Left lung (tissue), 14 donors: ENCODE measurements at places on chromosomes 13 and 19. TPM values are rescaled to one million over a fixed set of nuclear protein-coding genes. Genes with fewer than 3 reads are reported as not detected.

Gene LILRB3
- total RNA-seq, result 90.8 TPM

Gene NPAS1
- total RNA-seq, result 0.50 TPM

Gene SELENOV
- total RNA-seq, result not detected

Gene SMIM44
- total RNA-seq, result not detected

- H3K27ac ChIP-seq, result no peak overlapping the region
- H3K4me3 ChIP-seq, result no peak overlapping the region
- H3K27me3 ChIP-seq, result no peaks in the 10 kb centered on the region
- DNase-seq, result no peak
- H3K36me3 ChIP-seq, result no peaks in the 10 kb centered on the region
- H3K4me1 ChIP-seq, result no peaks in the 10 kb centered on the region
These were observed 46.9 kb upstream of the SLITRK1 start for GRCh38 chr13:83929157-83929556.

DNA sequence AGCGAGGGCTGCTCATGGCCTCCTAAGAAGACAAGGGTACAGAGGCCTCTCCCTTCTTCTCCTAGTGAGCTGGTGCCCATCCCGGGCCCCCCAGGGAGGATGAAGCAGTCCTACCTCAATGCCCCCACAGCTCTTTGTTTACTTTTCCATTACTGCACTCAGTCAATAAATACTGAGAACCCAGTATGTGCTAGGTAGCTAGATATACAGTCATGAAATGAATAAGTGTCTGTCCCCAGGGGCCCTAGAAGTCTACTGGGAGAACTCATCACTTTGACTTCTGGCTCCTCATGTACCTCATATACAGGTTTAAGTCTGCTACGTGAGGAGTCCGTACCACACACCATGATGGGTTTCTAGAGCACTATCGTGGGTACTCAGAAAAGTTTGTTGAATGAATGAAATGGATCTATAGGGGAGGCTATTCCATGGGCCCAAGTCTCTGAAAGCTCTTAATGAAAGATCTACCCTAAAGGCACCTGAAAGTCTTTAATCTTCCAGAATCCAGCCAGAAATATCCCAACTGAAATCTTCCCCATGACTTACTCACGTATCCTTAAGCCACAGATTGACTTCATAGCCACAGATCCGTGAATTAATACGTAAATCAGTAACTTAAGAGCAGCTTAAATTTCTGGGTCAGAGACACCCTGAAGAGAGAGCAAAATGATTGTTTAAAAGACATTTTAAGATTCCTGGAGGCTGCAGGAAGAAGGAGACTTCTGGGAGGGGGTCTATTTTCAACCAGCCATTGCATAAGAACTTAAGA is 51.6 kb upstream of the POMP start:
- no peak overlapping the region for H3K27ac ChIP-seq
- H3K4me3 ChIP-seq, result no peak overlapping the region
- DNase-seq, result no peak
- no peaks in the 10 kb centered on the region for H3K27me3 ChIP-seq

DNA sequence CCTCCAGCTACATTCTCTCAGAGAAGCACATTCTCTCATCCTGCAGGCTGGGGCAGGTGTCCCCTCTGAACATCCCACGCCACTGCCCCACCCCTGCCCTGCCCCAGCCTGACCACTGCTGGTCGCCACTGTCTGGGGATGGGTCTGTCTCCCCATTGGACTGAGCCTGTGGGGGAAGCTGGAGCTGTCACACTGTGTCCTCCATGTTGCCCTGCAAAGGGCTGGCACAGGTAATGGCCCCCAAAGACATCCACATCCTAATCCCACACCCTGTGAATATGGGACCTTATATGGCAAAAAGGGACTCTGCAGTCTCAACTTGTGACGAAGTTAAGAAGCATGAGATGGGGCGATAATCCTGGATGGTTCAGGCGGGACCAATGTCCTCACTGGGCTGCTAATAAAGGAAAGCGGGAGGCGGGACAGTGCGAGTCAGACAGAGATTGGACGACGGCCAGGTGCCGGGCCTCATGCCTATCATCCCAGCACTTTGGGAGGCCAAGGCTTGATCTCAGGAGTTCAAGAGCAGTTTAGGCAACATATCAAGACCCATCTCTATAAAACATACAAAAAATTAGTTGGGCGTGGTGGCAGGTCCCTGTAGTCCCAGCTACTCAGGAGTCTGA is 9.1 kb downstream of the AP2S1 start:
- peaks cover 17% of the 10 kb centered on the region for H3K4me1 ChIP-seq
- DNase-seq, result peak; percentile 39
- H3K4me3 ChIP-seq, result no peak overlapping the region
- no peaks in the 10 kb centered on the region for H3K27me3 ChIP-seq
- peaks cover 81% of the 10 kb centered on the region for H3K36me3 ChIP-seq

- DNase-seq, result no peak
- no peaks in the 10 kb centered on the region for H3K27me3 ChIP-seq
- H3K4me3 ChIP-seq, result no peak overlapping the region
- H3K27ac ChIP-seq, result no peak overlapping the region
These were observed 15.7 kb downstream of the TYK2 start for GRCh38 chr19:10364644-10365043.

DNA sequence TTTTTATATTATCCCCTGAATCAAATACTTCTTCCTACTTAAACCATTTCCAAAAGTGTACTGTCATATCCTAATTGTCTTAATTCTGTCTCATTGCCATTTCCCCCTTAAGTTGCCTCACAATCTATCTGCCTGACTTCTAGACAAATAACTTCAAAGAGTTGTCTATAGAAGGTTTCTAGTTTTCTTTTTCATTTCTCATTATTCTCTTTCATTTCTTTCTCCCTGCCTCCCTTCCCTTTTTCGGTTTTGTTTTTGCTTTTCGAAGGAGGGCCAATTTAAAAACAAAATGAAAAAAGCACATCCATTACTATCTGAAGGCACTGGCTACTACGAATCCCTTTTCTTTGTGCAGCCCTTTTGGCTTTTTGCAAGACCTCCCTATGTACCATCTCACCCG is 367.2 kb downstream of the DNAJC15 start:
- H3K4me1 ChIP-seq, result no peaks in the 10 kb centered on the region
- H3K36me3 ChIP-seq, result no peaks in the 10 kb centered on the region
- no peaks in the 10 kb centered on the region for H3K27me3 ChIP-seq
- no peak for DNase-seq

- no peaks in the 10 kb centered on the region for H3K27me3 ChIP-seq
- no peaks in the 10 kb centered on the region for H3K36me3 ChIP-seq
- DNase-seq, result no peak
- no peak overlapping the region for H3K27ac ChIP-seq
- H3K4me3 ChIP-seq, result no peak overlapping the region
These were observed 246.2 kb downstream of the FOXO1 start for GRCh38 chr13:40420160-40420740.

- H3K4me3 ChIP-seq, result no peak within 1 kb of the TSS
- H3K27me3 ChIP-seq, result peaks cover 48% of the 10 kb centered on the region
- no peak for DNase-seq
These were observed at the start of gene CACNG7 for GRCh38 chr19:53908935-53909415. CACNG7 (plus strand) TSS chr19:53909278; CDS start chr19:53912832, 3,554 bp downstream.

- peaks cover 23% of the 10 kb centered on the region for H3K36me3 ChIP-seq
- no peak overlapping the region for H3K4me3 ChIP-seq
- H3K4me1 ChIP-seq, result peaks cover 21% of the 10 kb centered on the region
These were observed 62.5 kb downstream of the RFX2 start for GRCh38 chr19:6047741-6048251.

DNA sequence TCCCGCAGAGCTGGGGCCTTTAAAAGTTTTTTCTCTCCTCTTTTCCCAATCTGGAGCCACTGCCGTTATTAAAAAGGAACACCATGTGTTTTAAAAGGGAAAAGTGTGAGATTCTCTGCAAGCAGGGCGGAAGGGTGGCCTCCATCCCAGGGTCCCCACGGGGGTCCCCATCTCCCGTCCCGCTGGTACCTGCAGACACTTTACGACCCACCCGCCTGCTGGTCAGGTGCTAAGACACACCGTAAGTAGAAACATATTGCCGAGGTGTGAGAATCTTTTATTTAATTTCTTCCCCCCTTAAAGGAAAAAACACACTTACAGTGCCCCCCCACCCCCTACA is 1.8 kb downstream of the CRLF1 start:
- no peaks in the 10 kb centered on the region for H3K36me3 ChIP-seq
- peaks cover 25% of the 10 kb centered on the region for H3K4me1 ChIP-seq
- no peak overlapping the region for H3K4me3 ChIP-seq
- H3K27me3 ChIP-seq, result peaks cover 55% of the 10 kb centered on the region

DNA sequence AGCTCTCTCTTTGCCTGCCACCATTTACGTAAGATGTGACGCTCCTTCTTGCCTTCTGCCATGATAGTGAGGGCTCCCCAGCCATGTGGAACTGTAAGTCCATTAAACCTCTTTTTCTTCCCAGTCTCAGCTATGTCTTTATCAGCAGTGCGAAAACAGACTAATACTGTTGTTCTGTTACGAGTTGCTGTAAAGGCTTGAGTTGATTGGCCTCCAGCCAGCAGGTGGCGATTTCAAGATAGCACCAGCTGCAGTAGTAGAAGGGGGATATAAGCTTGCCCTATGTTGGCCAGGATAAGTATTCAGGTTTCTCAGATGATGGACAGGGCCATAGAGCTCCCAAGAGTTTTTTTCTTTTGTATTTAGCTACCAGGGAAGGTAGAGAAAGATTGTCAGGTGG is 385.5 kb downstream of the MZT1 start:
- H3K36me3 ChIP-seq, result no peaks in the 10 kb centered on the region
- no peaks in the 10 kb centered on the region for H3K4me1 ChIP-seq
- no peak for DNase-seq
- no peak overlapping the region for H3K27ac ChIP-seq

DNA sequence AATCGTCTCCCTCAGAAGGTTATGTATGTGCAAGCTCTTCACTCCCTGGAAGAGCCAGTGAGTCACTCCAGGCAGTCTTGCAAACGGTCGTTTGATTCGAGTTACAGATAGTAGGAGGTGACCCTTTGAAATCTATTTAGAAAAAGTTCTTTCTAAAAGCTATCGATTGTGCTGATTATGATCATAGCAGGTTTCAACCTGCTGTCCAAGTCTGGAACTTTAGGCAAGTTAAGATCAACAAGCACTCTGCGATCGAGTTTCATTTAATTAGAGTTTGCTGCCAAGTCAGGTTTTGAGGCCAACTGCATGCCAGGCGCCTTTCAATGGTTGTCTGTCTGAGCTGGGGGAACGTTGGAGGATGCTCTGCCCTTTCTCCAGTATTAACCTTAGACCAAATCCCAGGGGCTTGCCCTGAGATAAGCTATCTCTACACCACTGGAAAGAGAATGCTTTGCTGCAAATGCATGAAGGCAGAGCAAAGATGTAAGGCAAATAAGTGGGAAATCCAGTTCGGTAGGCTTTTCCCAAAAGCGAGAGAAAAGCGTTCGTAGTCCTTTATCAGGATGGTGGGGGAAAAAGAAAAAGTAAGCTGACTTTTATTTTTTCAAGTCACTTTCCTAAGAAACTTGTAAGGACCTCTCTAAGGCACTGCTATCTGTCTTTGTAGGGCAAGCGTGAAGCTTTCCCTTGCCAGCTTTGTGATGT is 287.5 kb downstream of the ATP8A2 start:
- no peak for DNase-seq
- no peak overlapping the region for H3K27ac ChIP-seq
- no peaks in the 10 kb centered on the region for H3K36me3 ChIP-seq
- no peak overlapping the region for H3K4me3 ChIP-seq
- H3K27me3 ChIP-seq, result no peaks in the 10 kb centered on the region
- no peaks in the 10 kb centered on the region for H3K4me1 ChIP-seq

DNA sequence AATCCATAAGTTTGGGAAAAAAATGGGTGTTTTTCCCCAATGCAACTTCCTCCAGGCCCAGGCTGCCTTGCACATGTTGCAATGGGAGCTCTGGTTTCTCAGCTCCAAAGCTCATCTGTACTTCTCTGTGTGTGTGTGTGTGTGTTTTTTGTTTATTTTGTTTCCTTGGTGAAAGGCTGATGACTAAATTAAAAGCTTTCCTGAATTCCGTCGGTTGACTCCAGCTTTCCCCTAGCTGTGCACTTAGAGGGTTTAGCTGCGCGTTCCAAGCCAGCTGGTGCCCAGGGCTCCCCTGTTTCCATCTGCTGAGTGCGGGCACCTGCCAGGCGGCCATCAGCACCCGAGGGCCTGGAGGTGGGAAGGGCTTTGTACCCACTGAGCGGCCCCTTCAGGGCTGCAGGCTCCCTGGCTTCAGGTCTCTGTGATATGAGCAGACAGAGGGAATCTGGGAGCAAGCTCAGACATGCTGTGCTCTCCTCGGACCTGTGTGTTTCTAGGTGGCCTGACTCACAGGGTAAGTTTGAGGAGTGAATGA is 129.1 kb upstream of the SOX1 start:
- peak; percentile 10 for DNase-seq
- H3K27ac ChIP-seq, result no peak overlapping the region
- no peak overlapping the region for H3K4me3 ChIP-seq
- no peaks in the 10 kb centered on the region for H3K27me3 ChIP-seq
- H3K36me3 ChIP-seq, result no peaks in the 10 kb centered on the region

DNA sequence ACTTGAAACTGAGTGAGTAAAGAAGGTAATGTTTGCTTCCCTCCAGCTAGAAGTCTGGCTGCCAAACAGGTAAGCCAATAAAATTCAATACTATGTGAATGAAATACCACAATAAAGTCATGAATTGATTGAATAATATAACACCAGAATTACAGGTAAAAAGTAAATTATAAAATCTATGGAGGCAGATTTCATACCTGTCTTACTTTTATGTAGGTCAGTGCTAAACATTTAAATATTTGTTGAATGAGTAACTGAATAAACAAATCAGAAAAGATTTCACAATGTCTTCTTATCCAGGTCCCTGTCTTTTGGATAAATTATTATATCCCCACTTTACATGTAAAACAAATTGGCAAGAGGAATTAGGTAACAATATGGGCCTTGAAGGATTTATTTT is 62.7 kb downstream of the MICU2 start:
- no peaks in the 10 kb centered on the region for H3K4me1 ChIP-seq
- H3K4me3 ChIP-seq, result no peak overlapping the region
- no peaks in the 10 kb centered on the region for H3K36me3 ChIP-seq
- H3K27ac ChIP-seq, result no peak overlapping the region

- no peaks in the 10 kb centered on the region for H3K36me3 ChIP-seq
- H3K27ac ChIP-seq, result no peak overlapping the region
- H3K4me1 ChIP-seq, result no peaks in the 10 kb centered on the region
- H3K4me3 ChIP-seq, result no peak overlapping the region
- no peaks in the 10 kb centered on the region for H3K27me3 ChIP-seq
- no peak for DNase-seq
These were observed 416.4 kb downstream of the DCT start for GRCh38 chr13:94063096-94063495.

DNA sequence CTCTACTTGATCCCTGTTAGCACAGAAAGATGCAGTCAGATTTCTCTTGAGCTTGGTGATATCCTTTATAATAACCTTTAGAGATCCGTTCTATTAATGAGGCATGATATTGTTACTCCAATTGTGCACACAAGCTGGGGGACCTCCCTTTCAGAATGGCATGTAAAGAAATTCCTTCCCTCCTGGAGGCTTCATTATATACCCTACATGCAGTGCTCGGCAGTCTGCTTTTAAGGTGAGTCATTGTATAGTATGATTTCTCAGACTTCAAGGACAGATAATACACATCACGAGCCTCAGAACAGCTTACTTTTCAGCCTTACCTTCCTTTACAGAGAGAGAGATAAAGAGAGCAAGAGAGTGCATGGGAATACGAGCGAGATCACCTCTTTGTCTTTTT is 261.3 kb downstream of the ATP8A2 start:
- no peak for DNase-seq
- H3K27me3 ChIP-seq, result no peaks in the 10 kb centered on the region
- no peak overlapping the region for H3K27ac ChIP-seq
- H3K36me3 ChIP-seq, result no peaks in the 10 kb centered on the region

GRCh38 chr19:12825254-12826131 is 8.9 kb downstream of the RTBDN start:
- no peak for DNase-seq
- H3K36me3 ChIP-seq, result no peaks in the 10 kb centered on the region
- peaks cover 77% of the 10 kb centered on the region for H3K27me3 ChIP-seq
